ENCODE measurements at places on chromosomes 4 and X.

GRCh38 chr4:99633772-99634171, 23.9 kb downstream of the C4orf54 start:
- DNase-seq, result no peak

GRCh38 chrX:15207994-15208393, 61.9 kb downstream of the ASB9 start:
- DNase-seq, result no peak

DNA sequence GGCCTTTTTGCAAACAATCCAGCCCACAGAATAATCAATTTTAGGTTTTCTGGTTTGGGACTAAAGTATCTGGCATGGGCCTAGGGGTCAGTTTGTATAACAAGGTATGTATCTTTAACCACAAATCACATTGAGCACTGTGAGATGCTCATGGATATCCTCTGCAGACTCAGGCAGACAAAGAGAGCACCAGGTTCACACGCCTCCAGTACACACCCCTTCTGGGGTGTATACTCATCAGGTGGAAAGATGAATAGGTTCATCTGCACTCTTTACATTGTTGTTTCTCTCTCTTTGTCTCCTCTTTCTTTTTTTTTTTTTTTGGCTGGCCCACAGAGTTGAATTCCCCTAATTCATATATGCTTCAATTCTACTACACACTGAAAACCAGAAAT, 21.1 kb downstream of the TEC start:
- DNase-seq, result no peak

DNA sequence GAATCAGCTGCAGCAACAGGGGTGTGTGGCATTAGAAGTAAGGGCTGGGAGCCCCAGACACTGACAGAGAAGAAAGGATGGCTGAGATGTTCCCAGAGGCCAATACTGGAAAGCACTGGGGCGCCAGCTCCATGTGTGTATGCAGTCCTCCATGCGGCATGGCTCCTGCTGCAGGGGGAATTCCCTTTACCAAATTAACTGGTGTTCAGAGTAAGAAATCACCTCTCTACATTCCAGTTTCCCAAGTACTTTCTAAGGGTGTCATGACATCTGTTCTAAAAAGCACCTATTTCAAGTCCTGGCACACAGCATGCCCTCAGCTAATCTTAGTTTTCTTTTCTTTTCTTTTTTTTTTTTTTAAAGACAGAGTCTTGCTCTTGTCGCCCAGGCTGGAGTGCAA, 98.0 kb downstream of the MAML3 start:
- no peak for DNase-seq

DNA sequence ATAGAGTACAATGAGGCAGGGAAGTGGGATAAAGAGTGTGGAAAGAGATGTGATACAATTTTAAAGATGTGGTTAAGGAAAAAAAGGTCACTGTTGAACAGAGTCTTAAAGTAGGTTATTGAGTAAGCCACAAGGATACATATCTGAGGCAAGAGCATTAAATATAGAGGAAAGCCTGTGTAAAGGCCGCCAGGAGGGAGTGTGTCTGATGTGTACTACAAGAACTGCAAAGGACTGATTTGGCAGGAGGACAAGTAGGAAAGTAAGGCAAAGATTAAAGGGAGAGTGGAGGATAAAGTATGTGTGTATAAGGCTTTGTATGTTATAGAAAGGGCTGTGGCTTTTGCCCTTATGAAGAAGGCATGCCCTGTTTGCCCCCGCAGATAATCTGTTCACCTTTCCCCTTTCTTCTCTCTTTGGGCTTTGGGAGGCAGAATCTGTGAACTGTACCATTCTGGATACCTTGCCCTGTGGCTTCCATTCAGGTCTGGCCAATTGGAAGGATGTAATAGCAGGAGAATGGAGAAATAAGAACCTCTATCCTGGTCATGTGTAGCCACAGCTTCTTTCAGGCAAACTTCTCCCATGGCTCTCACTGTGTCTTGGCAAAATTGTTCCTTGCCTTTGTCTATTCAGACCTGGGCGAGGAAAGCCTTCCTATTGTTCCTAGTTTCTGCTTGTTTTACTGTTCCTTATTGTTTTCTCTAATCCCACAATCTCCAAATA, 68.9 kb upstream of the FAM47B start:
- DNase-seq, result no peak

DNA sequence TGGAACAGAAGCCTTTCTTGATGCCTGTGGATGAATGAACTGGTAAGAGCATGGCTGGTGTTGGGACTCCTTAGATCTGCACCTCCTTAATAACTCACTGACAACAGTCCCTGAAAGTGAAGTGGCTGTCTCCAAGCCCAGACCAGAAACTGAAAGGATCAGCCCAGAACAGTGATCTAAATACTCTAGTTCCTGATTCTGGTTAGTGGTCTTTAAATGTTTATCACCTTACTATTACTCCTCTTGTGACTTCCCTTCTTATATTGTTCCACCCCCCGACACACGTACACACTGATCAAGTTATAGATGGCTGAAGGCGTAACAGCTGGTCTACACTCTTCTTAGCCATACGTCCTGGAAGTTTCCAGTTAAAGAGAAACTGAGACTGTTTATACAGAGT, 33.8 kb upstream of the ARMCX2 start:
- DNase-seq, result no peak

- DNase-seq, result no peak
These were observed 137.8 kb upstream of the TBC1D9 start for GRCh38 chr4:140893939-140894338.

DNA sequence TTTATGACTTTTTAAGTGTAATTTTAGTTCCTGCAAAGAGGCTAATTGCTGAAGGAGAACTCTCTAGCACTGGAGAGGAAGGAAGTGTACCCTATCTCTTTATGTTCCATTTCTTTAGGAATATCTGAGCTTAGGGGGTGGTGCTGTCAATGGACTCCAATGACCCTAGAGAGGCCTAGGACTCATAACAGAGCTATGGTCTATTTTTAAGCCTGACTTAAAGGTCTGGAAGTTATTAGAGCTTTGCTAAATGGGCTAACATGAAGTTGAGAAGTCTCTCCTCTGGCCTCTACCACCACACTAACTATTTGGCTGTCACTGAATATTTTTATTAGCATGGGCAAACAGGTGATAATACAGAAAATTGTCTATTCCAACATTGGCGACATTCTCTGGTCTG, 152.2 kb downstream of the SPATA18 start:
- DNase-seq, result no peak

DNA sequence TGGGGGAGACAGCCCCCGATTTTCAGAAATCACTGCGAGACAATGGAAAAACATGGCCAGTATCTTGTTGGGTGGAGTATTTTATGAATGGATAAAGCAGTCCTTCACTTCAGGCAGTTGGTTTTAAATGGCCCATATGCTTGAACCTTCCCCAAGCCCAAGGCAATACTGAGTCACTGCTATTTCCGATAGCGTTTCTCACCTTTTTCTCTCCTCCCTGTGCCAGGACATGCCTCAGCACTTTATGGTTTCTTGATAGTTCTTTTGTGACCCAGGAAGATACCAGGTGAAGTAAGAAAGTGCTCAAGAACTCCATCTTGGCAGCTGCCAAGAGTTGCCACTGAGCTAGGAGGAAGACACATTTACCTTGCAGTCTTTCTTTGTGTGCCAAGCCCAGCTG, 26.8 kb upstream of the ESX1 start:
- no peak for DNase-seq

DNA sequence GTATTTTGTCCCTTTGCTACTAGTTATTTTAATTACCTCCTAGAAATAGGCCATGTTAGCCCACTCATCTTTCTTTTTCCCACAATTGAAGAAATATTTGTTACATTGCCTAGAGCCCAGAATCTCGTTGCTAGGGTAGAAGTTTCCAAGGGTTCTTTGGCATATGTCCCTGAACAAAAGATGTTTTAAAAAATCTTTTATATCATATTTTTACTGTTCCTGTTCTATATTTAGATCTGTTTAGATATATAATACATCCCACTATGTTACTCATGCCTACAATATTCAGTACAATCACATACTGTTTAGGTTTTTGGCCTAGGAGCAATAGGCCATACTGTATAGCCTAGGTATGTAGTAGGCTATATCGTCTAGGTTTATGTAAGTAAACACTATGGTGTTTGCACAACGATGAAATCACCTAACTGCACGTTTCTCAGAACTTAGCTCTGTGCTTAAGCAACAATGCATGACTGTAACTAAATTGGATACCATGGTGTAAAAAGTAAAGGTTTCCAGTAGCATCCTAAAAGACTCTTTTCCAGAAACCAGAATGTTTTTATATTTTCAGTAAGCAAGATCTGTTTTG, 236.0 kb upstream of the SLIT2 start:
- no peak for DNase-seq

DNA sequence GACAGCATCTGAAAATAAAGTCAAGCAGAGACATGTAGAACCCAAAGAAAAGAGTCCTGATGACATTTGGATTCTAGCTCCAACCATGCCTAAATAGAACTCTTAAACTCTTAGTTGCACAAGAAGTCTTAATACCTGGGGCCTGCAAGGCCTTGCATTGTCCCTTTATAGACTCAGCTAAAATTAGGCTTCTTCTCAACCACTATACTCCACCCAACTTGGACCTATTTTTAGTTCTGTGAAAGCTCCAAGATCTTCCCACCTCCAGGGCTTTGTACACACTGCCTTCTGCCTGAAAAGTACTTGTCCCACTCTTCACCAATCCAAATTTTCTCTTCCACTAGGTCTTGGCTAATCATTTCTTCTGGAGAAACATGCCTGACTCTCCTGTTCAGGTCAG, 36.5 kb downstream of the PLK4 start:
- DNase-seq, result no peak

DNA sequence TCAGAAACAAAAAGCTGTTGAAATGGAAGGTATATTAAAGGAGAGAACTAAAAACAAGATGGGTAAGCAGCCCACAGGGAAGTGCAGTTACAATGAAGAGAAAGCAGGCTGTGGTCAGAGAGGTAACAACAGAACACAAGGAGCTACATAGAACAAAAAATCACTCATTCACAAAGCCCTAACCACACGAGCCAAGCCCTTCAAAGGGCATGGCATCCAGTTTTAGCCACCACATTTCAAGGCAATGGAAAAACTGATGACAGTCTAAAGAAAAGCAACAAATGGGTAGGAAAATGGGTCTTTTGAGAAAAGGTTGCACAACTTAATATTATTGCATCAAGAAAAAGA, 37.5 kb downstream of the KDR start:
- DNase-seq, result no peak

- DNase-seq, result no peak
These were observed 186.2 kb downstream of the LARP7 start for GRCh38 chr4:112823156-112823555.

- no peak for DNase-seq
These were observed 926.9 kb downstream of the FAT4 start for GRCh38 chr4:126241634-126242033.

DNA sequence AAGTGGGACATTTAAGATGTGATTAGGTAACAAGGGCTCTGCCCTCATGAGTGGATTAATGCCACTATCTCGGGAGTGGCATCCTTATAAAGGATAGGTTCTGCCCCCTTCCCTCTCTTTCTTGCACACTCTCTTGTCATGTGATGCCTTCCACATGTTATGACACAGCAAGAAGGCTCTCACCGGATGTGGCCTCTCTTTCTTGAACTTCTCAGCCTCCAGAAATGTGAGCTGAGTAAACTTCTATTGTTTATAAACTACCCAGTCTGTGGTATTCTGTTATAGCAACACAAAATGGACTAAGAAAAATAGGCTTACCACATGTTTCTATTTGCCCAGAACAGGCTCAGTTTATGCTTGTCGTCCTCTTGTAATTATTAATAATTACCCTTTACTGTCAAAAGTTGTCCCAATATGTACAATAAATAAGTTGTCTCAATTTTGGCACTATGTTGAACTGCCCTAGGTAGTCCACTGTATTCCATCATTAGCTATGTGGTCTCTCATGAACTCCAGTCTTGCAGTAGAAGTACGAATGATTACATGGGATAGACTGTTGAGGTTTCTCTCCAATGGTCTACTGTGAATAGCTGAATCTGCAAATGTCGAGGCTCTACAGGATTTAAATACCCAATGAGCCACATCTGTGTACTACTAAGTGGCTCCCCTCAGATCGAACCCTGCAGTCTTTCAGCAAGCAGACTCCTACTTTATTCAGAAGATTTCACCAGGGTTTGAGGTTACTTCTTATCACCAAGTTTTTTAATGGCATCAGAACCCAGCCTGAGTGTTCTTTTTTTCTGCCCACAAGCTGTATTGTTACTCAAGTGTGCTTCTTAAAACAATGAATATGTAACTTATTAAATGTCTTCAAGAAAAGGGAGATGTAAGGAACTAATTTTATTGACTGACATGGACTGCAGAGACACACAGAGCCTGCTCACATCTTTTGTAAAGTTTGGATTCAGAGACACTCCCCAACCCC, 102.0 kb upstream of the LEF1 start:
- DNase-seq, result no peak

DNA sequence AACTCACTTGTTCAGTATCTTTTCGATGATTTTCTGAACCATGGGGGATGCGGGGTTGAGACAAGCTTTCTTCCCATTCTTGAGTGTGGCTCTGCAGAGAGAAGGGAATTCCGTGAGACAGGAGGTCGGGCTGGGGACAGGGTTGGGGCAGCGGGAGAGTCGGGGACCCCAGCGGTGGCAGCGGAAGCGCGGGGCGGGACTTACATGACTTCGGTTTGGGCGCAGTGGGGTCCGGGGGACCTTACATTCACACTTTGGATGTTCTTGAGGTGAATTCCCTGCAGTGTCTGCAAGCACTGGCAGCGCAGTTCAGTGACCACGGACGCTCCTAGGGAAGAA, 434 bp downstream of the CXCL3 start:
- DNase-seq, result no peak

DNA sequence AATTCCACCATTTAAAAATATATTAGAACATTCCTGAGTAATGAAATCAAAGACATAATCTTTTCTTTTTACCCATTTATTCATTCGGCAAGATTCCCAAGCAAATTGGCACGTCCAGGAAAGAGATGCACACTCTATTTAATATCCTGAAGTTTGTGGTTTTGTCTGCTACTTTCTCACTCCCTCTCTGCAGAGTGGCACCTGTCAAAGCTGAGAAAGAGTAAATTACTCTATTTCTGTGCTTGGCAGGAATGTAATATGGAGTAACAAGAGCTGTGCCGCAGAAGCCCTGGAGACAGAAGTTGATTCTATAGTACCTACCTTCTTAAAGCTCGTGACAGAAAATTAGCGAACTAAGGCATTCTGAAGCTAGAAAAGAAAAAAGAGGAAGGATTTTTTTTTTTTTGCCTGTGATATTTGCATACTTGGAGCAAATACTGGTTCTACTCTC, 5.5 kb downstream of the GSTCD start:
- no peak for DNase-seq
